Left ventricle myocardium inferior (tissue), 1 donor: ENCODE measurements at places on chromosomes 3 and 15. TPM values are rescaled to one million over a fixed set of nuclear protein-coding genes. Genes with fewer than 3 reads are reported as not detected.

GRCh38 chr3:143302638-143303171 is 183.1 kb downstream of the CHST2 start:
- H3K4me3 ChIP-seq, result no peak overlapping the region
- no peaks in the 10 kb centered on the region for H3K36me3 ChIP-seq
- H3K4me1 ChIP-seq, result peaks cover 36% of the 10 kb centered on the region
- H3K27ac ChIP-seq, result peak overlapping the region; percentile 28
- peak; percentile 58 for DNase-seq

GRCh38 chr3:148729476-148730055 is 31.9 kb downstream of the AGTR1 start:
- no peaks in the 10 kb centered on the region for H3K36me3 ChIP-seq
- H3K27me3 ChIP-seq, result no peaks in the 10 kb centered on the region
- H3K27ac ChIP-seq, result no peak overlapping the region
- H3K4me3 ChIP-seq, result no peak overlapping the region
- DNase-seq, result no peak

GRCh38 chr15:38944536-38944935 is 379.9 kb upstream of the RASGRP1 start:
- no peak overlapping the region for H3K27ac ChIP-seq
- no peaks in the 10 kb centered on the region for H3K4me1 ChIP-seq
- H3K4me3 ChIP-seq, result no peak overlapping the region
- DNase-seq, result no peak
- no peaks in the 10 kb centered on the region for H3K36me3 ChIP-seq

Gene RTP1
- not detected for total RNA-seq
